ENCODE measurements at places on chromosomes 3 and 15. TPM values are rescaled to one million over a fixed set of nuclear protein-coding genes. Genes with fewer than 3 reads are reported as not detected.

Gene PRR20G
- polyA plus RNA-seq = not detected

Gene ALG1L2
- polyA plus RNA-seq = 1.3 TPM

Gene TXNRD3
- 19.7 TPM for polyA plus RNA-seq

Gene MEX3B
- polyA plus RNA-seq = 20.5 TPM

Gene ACKR2
- 2.4 TPM for polyA plus RNA-seq

Gene ERC2
- polyA plus RNA-seq = 3.1 TPM

Gene HES1
- polyA plus RNA-seq = 84.7 TPM

Gene MYL3
- polyA plus RNA-seq = 23.7 TPM

Gene ZNF80
- 0.08 TPM for polyA plus RNA-seq

Gene MYRIP
- polyA plus RNA-seq = 1.1 TPM

Gene TMEM43
- 60.5 TPM for polyA plus RNA-seq

Gene POLQ
- 5.9 TPM for polyA plus RNA-seq
